ENCODE measurements at places on chromosomes 11 and 22.

DNA sequence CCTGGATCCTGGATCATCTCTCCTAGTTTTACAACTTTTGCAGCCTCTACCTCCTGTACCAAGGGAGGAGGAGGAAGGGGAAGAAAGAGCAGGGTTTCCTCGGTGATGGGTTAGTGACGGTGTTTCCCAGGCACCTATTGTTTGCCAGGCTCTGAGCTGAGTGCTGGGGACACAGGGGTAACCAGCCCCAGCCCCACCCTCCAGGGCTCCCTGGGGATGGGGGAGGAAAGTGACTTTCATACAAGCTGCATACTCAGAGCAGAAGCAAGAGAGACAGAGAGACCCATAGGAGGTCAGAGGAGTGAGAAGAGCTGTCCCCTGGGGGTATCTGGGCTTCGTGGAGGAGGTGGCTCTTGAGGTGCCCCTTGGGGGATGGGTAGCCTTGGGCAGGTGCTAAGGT is 89.4 kb upstream of the THY1 start:
- no peak for DNase-seq

- DNase-seq: no peak
These were observed 2.0 kb downstream of the MYOD1 start for GRCh38 chr11:17721242-17721999.

DNA sequence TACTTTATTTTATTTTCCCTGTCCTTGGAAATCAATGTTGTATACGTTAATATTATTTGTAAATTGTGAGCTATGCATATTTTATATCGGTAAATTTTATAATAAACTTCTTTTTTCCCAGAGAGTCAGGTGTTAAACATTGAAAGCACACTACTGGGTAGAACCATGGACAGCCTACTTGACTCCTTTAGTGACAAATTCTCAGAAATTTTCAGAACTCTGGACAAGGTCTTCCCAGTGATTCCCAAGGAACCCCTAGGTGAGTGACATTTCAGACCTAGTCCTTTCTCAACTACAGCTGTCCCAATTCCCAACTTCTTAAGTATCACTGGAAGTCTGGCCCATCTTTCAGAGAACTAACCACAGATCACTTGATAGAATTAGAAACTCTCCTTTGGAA is 107.2 kb downstream of the RCN1 start:
- DNase-seq: no peak

- no peak for DNase-seq
These were observed 1089.3 kb downstream of the BRD1 start for GRCh38 chr22:48738204-48738980.

- no peak for DNase-seq
These were observed 56.3 kb upstream of the GRK3 start for GRCh38 chr22:25508161-25508560.

GRCh38 chr22:44938886-44939285 is 70.9 kb downstream of the PHF21B start:
- no peak for DNase-seq

GRCh38 chr11:4658629-4659445 is 15.1 kb downstream of the OR51E1 start:
- peak; percentile 50 for DNase-seq

DNA sequence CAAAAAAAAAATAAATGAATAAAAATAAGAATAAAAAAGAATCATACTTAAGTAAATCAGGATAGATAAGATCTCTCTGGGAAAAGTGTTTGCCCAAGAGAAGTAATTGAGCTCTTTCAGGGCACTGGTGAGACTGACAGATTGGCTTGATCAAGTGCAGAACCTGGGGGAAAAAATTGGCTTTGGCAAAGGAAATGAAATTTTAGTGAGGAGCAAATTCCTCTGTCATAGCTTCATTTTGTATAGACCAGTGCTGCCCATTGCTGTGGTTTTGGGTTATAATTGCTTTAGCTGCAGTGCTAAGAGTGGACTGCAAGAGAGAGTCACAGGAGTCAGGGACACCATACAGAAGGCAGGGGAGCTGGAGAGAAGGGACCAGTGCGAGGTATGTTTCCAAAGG is 35.7 kb downstream of the SFI1 start:
- no peak for DNase-seq

- DNase-seq: no peak
These were observed 1.2 kb downstream of the MAP4K2 start for GRCh38 chr11:64801561-64802369.

GRCh38 chr11:119793335-119793984 is 64.5 kb upstream of the NECTIN1 start:
- DNase-seq: no peak

- no peak for DNase-seq
These were observed 755.2 kb upstream of the RAG2 start for GRCh38 chr11:37353192-37353591.

GRCh38 chr22:29256606-29257325 is 11.0 kb downstream of the RHBDD3 start:
- no peak for DNase-seq

- no peak for DNase-seq
These were observed 35.1 kb downstream of the MPPED1 start for GRCh38 chr22:43446916-43447315.

- DNase-seq: no peak
These were observed 620 bp downstream of the EFEMP2 start for GRCh38 chr11:65871811-65872548.

- DNase-seq: no peak
These were observed 53.8 kb downstream of the COPB1 start for GRCh38 chr11:14445542-14446530.

DNA sequence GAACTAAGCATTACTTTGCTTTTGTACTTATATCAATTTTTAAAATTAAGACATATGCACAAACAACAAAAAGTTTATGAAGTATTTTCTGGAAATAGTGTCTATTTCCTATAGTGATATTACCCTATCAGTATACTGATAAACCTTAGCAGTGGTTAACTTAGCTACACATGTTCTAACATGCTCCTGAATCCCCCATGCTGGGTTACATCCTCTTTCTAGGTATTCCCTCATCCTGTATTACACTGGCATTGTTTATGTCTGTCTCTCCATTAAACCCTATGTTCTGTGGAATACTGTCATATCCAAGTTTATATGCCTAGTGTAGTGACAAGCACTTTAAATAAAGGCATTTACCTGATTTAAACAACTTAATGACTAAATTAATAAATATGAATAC is 1.8 kb upstream of the FAR1 start:
- DNase-seq: no peak

GRCh38 chr11:70049045-70049444 is 29.1 kb upstream of the ANO1 start:
- DNase-seq: no peak

- DNase-seq: no peak
These were observed 12.1 kb downstream of the ELF5 start for GRCh38 chr11:34501500-34501899.

DNA sequence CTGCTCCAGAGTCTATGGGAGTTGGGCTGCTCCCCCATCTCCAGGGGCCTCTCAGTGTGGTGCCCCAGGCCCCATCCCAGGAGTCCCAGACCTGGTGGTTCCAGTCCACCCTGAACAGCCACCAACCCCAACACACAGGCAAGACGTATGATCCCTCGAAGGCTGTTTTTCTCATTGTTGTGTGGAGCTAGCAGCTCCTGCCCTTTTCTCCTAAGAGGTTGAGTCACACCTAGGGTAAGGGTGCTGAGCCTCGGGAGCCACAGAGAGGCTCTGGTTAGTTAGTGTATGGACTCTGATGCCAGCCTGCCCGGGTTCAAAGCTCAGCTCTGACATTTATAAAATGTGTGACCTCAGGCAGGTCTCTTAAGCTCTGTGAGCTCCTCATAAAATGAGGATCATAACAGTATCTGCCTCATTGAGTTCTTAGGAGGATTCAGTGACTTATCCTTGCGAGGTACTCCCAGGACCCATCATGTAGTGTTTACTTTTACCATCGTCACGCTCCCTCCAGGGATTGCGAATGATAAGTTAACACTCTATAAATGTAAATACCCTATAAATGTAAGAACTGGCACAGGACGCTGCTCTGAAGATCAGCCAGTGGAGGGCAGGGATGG is 47.2 kb downstream of the FBLN1 start:
- no peak for DNase-seq

DNA sequence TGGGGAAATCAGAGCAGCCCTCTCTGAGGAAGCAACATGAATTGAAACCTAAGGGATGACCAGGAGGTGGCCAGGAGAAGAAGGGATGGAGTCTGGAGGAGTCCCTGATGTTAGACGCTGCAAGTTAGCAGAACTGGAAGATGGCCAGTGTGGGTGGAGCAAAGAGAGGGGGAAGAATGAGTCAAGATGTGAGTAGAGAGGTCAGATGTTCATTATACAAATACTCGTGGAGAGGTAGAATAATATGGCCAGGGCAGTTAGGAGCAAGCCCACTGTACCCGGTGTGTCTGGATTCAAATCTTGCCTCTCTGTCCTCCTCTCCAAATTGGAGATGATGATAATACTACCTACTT is 242.0 kb downstream of the TENM4 start:
- DNase-seq: no peak

DNA sequence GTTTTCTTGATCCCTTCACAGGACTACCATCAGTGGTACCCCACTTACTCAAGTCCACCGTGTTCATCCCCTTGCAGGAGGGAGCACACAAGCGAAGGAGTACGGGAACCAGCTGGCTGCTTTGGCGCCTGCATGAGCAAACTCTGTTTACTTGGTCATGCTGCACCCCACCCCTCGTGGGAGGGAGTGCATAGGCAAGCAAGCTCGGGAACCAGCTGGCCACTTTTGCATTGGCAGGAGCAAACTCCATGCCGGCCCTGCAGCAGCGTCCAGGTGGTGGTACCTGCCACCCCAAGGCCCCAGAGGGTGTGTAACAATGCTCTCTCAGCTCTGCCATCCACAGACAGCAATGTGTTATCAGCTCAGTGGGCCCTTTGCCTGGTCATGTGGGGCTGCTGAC is 737.8 kb downstream of the FAM181B start:
- DNase-seq: no peak
